SK-N-SH (cell line): ENCODE measurements at places on chromosomes 3 and 15. TPM values are rescaled to one million over a fixed set of nuclear protein-coding genes. Genes with fewer than 3 reads are reported as not detected.
A peak's percentile ranks its signal among the peaks of the same experiment; 100 is the strongest.

The LIPH gene
- polyA plus RNA-seq, result 0.06 TPM in 1 of 2 replicates, not detected in the other

The UBA7 gene
- polyA plus RNA-seq, result 22.6 and 25.8 TPM in 2 replicates

The FAM227B gene
- polyA plus RNA-seq, result 4.4 and 5.8 TPM in 2 replicates

The ROPN1 gene
- 0.05 TPM in 1 of 2 replicates, not detected in the other for polyA plus RNA-seq

The SPCS1 gene
- polyA plus RNA-seq, result 191 and 198 TPM in 2 replicates

The GOLGA6D gene
- polyA plus RNA-seq, result 0.02 TPM in 1 of 2 replicates, not detected in the other

The LRRC34 gene
- polyA plus RNA-seq, result 1.6 and 2.6 TPM in 2 replicates

DNA sequence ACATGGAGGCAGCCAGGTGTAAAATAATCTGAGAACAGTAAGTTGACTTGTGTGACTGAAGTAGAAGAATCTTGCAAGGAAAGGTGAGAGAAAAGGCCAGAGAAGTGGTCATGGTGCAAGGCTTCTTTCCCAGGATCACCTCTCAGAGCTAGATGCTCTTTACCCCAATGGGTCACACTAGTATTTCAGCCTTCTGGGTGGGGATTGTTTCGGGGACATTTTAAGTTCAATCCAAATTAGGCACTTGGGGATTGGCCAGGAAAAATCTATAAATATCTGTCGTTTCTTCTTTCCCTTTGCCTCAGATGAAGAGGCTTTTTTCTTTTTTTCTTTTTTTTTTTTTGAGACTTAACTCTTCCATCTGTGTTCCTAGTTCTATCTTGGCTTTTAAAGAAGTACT, 188.0 kb downstream of the KLHL25 start:
- DNase-seq, result no peak

GRCh38 chr3:186053954-186054791, 54.7 kb downstream of the ETV5 start:
- no peak for DNase-seq

- DNase-seq, result no peak
These were observed 93.6 kb upstream of the FAM174B start for GRCh38 chr15:92749216-92749615.

DNA sequence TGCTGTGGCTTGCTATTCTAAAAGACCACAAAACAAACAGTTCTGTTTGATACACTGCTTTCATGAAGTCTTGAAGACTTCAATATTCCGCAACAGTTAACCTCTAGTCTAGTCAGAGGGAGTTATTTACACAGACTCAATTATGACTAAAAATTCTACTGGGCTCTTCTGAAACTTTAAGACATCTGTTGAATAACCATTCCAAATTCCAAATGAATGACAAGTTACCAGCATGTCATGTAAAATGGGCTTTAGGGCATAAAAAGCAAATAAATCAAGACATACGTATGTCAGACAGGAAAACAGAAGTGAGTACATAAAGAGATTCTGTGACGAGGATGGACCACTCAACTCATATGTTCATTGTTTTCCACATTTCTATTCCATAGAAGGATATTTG, 93.9 kb downstream of the PLOD2 start:
- no peak for DNase-seq

DNA sequence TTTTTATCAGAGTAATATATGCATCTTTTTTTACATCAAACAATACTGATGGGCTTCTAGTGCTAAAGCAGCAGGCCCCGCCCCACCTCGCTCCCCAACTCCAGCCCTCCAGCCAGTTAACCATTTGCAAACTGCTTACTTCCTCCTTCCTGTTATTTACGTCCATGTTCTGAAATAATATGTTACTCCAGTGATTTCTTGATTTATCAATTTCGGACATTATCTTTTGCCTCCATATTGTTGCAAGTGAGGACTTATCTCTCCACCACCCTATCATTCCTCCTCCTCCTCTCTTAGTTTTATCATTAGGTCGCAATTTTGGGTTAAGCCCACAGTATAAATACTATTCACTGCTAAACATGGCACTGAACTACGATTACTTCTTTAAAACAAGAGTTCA, 39.5 kb downstream of the ZNF710 start:
- no peak for DNase-seq

DNA sequence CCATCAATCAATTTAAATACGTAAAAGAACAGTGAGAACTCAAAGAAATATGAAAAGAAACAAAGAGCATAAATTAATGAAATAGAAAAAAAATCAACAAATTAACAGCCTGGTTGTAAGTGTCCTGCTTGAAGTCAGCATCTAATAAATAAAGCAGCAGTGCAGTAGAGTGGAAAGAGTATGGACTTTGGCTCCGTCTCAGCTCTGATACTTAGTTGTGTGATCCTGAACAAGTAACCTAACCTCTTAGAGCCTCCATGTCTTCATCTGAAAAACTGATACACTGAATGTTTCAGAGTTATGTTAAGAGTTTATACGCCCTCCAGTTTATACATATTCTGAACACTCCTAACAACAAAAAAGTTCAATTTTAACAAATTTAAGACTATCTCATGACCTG, 44.6 kb downstream of the TFDP2 start:
- no peak for DNase-seq

DNA sequence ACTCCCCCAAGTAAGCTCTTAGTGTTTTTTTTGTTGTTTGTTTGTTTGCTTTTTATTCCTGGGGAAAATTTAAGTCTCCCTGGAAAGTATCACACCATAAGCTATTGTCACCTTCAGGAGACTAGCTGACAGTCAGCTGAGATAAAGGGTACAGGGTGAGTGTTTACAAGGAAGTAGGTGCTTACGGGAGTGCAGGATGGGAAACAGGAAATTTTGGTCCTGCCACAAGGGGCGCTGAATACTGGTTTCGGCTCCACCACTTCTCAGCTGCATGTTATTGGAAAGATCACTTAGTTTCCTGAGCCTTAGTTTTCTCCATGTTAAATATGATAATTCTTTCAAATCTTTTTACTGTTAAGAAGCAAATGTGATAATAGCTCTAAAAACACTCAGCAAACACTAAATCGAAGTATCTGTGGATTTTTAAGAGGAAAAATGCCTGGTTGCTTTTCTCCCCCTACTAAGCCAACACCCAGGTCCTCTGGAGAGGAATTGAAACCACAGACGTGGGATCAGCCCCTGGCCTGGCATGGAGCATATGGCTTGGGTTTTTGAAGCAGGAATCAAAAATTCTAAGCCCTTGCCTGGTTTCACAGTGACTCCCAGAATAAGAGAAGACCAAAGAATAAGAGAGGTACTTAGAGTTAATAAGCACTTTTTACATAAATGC, 90.7 kb downstream of the SCN11A start:
- peak; percentile 56 for DNase-seq

DNA sequence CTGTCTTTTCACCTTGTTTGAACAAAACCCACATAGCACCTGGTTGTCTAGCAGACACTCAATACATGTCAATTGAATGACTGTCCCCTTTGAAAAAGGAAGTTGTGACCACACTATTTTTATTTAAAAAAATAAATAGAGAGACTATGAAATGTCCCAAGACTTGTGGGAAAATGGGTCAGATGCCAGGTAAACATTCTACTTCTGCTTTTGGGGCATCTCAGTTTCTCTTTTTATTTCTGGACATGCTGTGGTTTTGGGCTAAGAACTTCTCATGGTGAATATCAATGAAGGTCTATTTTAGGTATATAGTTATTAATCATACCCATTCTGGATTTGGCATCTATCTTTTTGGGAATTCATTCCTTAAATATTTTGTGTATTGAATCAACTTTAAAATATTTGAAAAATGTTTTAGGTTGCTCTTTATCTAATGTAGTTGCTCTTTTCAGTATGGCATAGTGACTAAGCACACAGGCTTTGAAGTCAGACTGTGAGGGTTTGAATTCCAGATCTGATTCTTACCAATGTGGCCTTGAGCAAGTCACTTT, 4.4 kb downstream of the TMEM45A start:
- no peak for DNase-seq

DNA sequence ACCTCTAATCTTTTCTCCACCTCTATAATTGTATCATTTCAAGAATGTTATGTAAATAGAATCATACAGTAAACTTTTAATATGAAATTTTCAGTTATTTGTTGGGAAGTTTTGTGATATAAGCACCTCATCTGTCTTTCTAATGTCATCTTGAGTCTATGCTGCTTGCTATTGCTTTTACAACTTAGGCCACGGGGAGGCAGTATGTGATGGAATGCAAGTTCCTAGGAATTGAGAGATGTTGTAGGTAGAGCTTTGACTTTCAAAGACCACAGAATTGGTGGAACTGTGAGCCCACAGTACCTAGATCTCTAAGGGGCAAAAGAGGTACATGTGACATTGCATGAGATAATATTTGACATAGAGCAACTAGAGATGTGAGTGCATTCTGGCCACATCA, 328.3 kb downstream of the MFSD1 start:
- DNase-seq, result no peak

- peak; percentile 41 for DNase-seq
These were observed 68.9 kb downstream of the PLD1 start for GRCh38 chr3:171741377-171741776.

DNA sequence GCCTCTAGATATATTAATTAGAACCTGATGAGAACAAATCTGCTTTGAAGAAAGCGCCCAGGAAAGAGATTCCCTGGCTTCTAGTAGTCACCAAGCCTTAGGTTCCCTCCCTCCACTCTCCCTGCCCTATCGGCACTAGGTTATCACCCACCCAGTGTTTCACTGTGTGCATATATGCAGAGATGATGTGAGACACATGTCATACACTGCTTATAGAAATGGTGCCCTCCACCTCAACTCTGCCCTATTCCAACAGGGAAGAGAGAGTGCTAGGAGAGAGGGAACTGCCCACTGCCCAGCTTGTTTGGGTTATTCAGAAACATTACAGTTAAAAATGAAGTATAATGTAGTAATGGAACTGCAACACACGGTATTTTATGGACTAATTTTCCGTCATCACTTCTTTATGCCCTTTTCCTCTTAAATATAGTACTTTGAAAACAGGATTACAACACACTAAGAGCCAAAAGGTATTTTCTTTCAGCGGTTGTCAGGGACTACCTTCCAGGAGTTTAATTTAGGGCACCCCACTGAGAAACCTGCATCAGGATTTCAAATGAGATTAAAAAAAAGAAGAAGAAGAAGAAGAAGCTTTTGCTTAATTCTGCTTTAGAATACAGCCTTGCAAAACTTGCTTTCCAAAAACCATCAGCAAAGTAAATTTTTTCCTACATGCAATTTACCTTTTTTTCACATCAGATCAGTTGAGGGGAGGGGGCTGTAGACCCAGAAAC, 55.3 kb downstream of the MEIS2 start:
- no peak for DNase-seq

GRCh38 chr15:34582461-34583371, 735 bp downstream of the GOLGA8B start:
- peak; percentile 82 for DNase-seq

DNA sequence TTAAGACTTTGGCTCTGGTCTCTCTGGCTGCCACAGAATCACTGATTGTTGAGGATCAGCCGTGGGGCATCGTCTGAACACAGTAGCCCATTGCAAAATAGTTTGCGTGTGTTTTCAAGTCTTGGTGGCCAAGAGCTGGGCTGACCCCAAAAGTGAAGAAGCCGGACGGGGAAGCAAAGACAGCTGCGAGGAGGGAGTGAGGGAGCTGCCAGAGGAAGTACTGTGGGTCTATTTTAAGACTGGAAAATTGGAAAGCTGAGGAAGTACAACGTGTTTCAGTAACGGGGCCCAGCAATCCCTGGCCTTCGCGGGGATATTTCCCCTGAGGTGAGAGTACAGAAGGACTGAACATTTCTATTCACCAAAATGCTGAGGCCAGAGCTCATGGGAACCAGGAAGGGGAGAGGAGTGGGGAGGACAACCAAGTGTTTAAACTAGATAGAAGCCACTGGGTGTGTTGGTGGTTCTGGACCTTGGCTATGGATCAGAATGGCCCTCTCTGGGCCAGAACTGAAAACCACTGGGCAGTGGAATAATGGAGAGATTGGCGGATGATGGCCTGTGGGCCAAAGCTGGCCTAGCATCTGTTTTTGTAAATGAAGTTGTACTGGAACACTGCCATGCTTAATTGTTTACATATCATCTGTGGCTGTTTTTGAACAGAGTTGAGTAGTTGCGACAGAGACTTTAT, 34.1 kb upstream of the LIMD1 start:
- DNase-seq, result no peak

GRCh38 chr15:42994546-42994945, 74.0 kb upstream of the TTBK2 start:
- DNase-seq, result no peak

- no peak for DNase-seq
These were observed 2.6 kb downstream of the SEMA7A start for GRCh38 chr15:74431116-74431515.

GRCh38 chr3:160126051-160126450, 99.2 kb upstream of the C3orf80 start:
- DNase-seq, result no peak

GRCh38 chr15:99930696-99931095, 197.5 kb upstream of the LYSMD4 start:
- DNase-seq, result no peak

- DNase-seq, result no peak
These were observed 68.0 kb downstream of the SH3GL3 start for GRCh38 chr15:83515164-83515563.

DNA sequence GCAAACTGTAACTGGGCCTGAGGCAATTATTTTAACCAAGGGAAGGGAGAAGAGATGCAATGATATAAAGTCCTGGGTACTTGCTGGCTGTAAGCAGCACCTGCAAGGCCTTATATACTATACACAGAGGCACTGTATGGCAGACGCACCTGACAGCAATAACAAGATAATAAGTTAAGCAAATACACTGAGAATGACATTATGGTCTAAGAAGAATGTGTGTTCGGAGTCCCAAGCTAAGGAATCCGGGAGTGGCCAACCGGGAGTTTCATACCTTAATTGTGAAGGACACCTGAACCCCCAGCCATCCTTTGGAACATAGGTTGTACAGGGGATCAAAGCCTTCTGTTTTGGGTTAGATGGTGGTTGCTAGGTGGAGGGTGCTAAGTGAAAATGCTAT, 13.7 kb downstream of the FAM240A start:
- no peak for DNase-seq

DNA sequence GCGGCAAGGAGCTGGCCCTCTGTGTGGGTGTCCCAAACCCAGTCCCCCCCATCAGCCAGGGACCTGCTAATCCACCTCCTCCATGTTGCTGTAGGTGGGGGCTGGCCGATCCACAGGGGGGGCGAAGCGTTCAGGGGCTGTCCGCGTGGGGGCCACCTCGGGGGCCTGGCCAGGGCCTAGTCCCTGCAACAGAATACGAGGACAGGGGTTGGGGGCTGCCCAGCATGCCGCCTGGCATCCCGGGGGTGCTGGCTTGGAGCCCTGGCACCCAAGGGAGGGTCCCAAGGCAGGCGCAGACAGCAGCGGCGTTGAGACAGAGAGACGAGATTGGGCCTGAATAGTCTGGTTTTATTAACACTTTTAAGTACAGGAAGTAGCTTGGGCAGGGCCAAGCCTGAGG, 3.8 kb upstream of the QARS1 start:
- DNase-seq, result no peak

DNA sequence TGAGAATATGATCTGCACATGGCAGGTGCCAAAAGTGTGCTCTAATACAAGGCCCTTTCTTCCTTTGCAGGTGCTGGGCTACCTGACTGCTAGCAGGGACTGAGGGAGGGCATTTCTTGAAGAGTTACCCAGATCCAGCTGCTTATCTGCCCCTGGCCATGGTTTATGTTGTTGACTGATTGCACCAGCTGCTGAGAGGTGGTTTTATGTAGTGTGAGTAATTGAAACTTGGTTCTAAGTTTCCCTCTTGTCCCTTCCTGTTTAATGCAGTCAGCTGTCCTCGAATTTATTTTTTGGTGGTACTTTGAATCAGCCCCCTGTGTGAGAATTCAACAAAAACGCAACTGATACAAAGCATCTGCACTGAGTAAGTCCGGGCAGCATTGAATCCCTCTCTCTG, 288.3 kb upstream of the C2CD4B start:
- no peak for DNase-seq
